Sciatic nerve (tissue), 2 donors: ENCODE measurements at places on chromosomes 5 and 9. TPM values are rescaled to one million over a fixed set of nuclear protein-coding genes. Genes with fewer than 3 reads are reported as not detected.
A peak's percentile ranks its signal among the peaks of the same experiment; 100 is the strongest.

The HAVCR1 gene
- total RNA-seq, result 1.3 TPM

The CA9 gene
- not detected for total RNA-seq

The GABRA1 gene
- total RNA-seq, result not detected

The PPP3R2 gene
- total RNA-seq, result not detected

The DBH gene
- total RNA-seq, result 0.13 TPM

The RLN2 gene
- total RNA-seq, result not detected

The SV2C gene
- 4.9 TPM for total RNA-seq

The SPAAR gene
- 5.8 TPM for total RNA-seq

GRCh38 chr9:135547756-135548736, 2.1 kb downstream of the OBP2A start:
- DNase-seq, result peak; percentile 37

GRCh38 chr5:40394698-40395097, 285.0 kb upstream of the PTGER4 start:
- no peak for DNase-seq

- DNase-seq, result no peak
Measured at GRCh38 chr9:11269036-11269435, 656.2 kb upstream of the PTPRD start.

GRCh38 chr5:66143473-66144073, 527 bp upstream of the SREK1 start:
- DNase-seq, result no peak

- DNase-seq, result peak; percentile 56
Measured at GRCh38 chr9:79489261-79490000, 82.3 kb upstream of the TLE4 start.

GRCh38 chr5:138180183-138180782, 1.4 kb downstream of the KIF20A start:
- DNase-seq, result no peak

DNA sequence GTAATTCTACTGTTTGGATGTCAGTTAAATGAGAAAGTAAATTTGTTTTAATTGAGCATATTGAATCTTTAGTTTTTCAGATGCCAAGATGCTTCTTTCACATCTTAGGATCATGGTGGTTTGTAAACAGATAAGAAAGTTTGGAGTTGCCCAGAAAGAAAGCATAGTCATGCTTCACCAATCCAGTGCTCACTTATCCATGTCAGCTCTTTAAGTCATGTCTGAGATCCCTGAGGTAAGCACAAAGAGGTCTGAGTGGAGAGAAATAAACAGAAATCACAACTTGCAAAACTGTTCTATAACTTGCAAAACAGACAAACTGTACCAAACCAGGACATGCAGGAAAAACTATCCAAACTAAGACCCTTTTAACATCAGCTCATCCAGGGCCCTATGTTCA, 87.7 kb downstream of the OSTF1 start:
- DNase-seq, result no peak

GRCh38 chr5:105940181-105940580, 1730.6 kb downstream of the EFNA5 start:
- DNase-seq, result no peak

- no peak for DNase-seq
Measured at GRCh38 chr9:5042661-5043178, 57.6 kb downstream of the JAK2 start.

DNA sequence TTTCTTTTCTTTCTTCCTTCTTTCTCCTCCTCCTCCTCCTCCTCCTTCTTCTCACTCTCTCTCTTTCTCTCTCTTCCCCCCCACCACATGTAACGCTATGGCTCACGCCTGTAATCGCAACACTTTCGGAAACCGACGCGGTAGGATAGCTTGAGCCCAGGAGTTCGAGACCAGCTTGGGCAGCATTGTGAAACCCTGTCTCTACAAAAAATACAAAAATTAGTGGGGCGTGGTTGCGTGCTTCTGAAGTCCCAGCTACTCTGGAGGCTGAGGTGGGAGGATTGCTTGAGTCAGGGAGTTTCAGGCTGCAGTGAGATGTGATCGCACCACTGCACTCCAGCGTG, 736 bp upstream of the GLDC start:
- DNase-seq, result no peak

DNA sequence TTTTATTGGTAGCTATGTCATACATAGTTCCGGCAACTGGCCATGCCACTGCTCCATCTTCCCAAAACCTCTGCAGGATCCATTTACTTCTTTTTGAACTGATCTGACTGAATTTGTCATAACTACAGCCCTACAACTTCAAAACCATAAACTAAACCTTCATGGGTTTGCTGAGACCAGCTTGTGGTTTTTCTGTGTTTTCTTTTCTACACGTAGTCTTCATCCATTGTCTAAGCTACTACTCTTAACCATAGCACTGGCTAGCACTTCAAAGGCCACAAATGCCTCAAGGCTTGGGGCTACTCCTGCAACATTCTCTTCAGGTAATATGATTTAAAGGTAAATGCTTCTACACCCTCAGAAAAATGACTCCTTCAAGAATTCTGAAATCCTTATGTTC, 9.0 kb upstream of the KIF2A start:
- no peak for DNase-seq

GRCh38 chr9:131747352-131747751, 7.5 kb upstream of the RAPGEF1 start:
- DNase-seq, result no peak

DNA sequence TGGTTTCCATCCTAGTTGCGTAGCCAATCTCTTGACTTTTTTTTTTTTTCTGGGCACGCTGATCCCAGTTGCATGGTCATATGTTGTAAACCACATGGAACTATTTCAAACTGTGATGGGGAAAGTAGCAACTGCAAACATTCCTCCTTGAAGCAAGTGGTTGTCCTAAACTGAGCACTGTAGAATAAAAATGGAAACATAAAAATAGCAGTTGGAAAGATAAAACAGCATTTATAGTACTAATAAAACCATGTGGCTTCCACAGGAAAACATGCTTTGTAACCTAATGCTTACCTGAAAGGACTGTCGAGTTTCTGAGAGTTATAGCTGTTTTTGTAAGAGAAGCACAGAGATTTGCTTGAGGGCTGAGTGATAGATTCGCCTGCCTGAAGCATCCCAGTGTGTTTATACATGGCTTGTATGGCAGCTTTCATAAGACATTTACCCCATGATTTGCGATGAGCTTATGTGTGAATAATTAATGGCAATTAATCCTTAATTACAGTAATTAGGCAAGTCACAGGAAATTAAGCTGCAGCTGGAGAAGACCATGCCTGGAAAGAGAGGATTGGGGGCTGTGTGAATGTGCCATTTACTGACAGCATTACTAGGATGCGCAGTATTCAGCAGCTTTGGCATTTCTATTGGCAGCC, 136.5 kb downstream of the PBX3 start:
- DNase-seq, result no peak

GRCh38 chr9:98262056-98262455, 6.6 kb upstream of the TBC1D2 start:
- DNase-seq, result no peak

DNA sequence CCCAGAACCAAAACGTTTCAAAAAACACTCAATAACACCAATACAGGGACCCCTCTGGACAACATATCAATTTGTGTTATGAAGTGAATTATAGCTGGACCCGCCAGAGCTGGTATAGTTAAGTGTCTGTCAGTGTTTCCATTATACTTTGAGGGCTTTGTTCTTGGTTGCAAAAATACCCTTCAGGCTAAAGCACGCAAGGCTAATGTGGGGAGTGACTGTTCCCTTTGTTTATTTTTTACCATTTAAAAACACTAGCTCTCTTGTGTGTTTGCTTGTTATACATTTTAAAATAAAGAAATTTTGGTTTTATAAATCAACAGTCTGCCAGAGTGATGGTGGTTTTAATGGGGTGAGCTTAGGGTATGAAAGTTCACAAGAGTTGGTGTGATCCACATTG, 859.5 kb downstream of the PTPRD start:
- no peak for DNase-seq
